A549 treated with AZD2906 at 1 μM for 4 hours (cell line): ENCODE measurements at places on chromosomes 5 and 9. TPM values are rescaled to one million over a fixed set of nuclear protein-coding genes. Genes with fewer than 3 reads are reported as not detected.

The GFI1B gene
- total RNA-seq = 0.07 to 0.11 TPM (median 0.10 TPM) in 4 of 5 replicates, not detected in the other

The ADAMTS6 gene
- 0.03 to 0.08 TPM (median 0.06 TPM) in 4 of 5 replicates, not detected in the other for total RNA-seq

The MCC gene
- 0.14 to 0.27 TPM (median 0.16 TPM) in 5 replicates for total RNA-seq

The CD74 gene
- 0.07 to 0.09 TPM (median 0.08 TPM) in 3 of 5 replicates, not detected in the others for total RNA-seq

The FBP1 gene
- not detected in 5 replicates for total RNA-seq

The GABRA1 gene
- not detected in 5 replicates for total RNA-seq

The GPR150 gene
- 0.07 to 0.20 TPM (median 0.13 TPM) in 5 replicates for total RNA-seq

The PDCD1LG2 gene
- 0.09 to 0.18 TPM (median 0.15 TPM) in 5 replicates for total RNA-seq

The FOXD4L3 gene
- 0.05 to 0.21 TPM (median 0.10 TPM) in 4 of 5 replicates, not detected in the other for total RNA-seq

The PCDHAC1 gene
- 1.7 to 2.2 TPM (median 1.9 TPM) in 5 replicates for total RNA-seq

The FCN1 gene
- not detected in 5 replicates for total RNA-seq

The C8G gene
- total RNA-seq = 0.87 to 1.4 TPM (median 1.3 TPM) in 5 replicates

The LCN15 gene
- total RNA-seq = 0.05 to 0.09 TPM (median 0.09 TPM) in 3 of 5 replicates, not detected in the others

The LMBRD2 gene
- total RNA-seq = 1.00 to 1.9 TPM (median 1.5 TPM) in 5 replicates

The LRRC19 gene
- not detected in 5 replicates for total RNA-seq

The AJM1 gene
- total RNA-seq = 3.7 to 4.5 TPM (median 4.1 TPM) in 5 replicates

The PKN3 gene
- total RNA-seq = 13.1 to 18.5 TPM (median 16.8 TPM) in 5 replicates

The TIMD4 gene
- total RNA-seq = 0.85 to 1.5 TPM (median 1.1 TPM) in 5 replicates

The TPRN gene
- 8.2 to 12.3 TPM (median 11.7 TPM) in 5 replicates for total RNA-seq

The DMRT3 gene
- total RNA-seq = 0.03 TPM in 1 of 5 replicates, not detected in the others
